ENCODE measurements at places on chromosomes 1 and 21.

DNA sequence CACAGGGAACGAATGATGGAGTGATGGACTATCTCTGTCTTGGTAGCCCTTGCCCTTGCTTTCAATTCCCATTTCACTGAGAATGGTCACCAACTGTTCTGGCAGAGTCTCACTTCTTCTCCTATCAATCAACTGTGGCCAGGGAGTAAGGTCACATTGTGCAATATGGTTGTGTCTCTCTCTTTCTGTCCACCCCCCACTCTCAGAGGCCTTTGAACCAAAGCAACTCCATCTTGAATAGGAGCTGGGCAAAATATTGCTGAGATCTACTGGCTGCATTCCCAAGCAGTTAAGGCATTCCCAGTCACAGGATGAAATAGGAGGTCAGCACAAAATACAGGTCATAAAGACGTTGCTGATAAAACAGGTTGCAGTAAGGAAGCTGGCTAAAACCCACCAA, 36.7 kb downstream of the NTMT2 start:
- no peak for DNase-seq

DNA sequence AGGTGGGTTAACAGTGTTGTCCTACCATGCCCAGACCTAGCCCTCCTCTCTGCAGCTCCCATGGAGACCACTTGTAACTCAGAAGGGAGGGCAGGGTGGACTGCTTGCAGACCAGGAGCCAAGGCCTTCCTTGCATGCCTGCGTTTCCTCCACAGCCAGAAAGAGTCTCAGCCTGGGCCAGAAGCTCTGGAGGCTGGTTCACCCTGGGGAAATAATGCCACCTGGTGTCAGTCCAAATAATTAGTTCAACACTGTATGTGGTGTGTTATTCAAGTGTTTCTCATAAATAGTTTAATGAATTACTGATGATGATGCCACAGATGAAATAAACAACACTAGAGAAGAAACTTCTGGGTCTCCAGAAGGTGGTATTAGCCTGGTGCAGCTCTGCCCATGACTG, 16.9 kb upstream of the VANGL1 start:
- DNase-seq: no peak

DNA sequence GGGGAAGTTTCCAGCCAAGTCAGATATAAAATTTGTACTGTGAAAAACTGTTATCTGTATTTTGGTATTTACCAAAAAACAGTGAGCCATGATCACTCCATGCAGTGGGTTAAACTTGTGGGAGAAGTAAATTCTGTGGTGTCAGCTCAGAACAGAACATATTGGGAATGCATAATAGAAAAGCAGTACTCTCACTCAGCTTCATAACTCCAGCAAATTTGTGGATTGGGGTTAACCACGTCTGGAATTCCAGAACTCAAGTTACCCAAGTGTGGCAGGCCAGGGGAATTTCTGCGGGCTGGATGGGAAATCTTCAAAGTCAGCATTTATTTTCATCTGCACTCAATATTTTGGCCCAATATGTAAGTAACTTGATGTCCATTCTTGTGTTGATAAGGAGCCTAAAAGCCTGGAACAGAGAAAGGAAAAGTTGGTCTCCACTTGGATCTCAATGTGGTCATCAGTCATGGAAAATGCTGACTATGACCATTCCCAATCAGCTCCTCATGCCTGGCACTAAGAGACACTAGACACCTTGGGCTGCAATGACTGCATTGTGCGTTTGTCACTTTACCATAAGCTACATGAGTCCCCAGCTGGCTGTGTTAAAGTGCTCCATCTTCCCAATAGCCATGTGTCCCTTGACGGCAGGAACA, 39.1 kb upstream of the ENAH start:
- no peak for DNase-seq

GRCh38 chr21:21268061-21268471, 269.9 kb downstream of the NCAM2 start:
- no peak for DNase-seq

DNA sequence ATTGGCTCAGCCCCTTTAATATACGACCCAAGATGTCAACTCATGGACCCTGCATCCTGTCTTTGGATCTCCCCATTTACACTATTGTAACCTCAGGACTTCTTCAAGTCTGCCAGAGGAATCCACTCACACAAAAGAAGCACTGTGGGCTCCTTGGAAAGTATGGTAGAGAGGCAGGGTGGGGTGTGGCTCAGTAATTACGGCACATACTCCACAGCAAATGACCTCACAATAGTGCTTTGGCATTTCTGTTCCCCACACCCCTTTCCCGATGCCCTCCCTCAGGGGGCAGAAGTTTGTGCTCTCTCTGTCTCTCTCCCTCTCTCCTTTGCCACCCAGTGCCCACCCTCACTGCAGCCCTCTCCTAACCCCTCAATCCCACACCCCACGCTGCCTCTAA, 27.8 kb upstream of the IFNAR2 start:
- no peak for DNase-seq

DNA sequence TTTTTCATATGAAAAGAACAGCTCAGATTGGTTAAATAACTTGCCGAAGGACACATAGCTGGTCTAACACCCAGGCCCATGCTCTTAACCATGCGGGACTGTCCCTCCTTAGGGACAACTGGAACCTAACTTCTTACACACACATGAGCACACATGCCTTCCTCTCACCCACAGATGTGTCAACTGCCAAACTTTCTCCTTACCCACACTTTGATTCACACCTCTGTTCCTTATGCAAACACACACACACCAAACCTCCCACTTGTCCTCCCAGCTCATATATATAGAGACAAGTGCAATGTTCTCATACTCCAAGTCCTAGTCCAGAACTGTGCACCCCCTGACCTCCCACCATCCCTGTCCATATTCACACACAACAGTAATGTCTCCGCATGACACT, 4.3 kb downstream of the RAB25 start:
- no peak for DNase-seq

GRCh38 chr1:117618450-117619122, 12.7 kb downstream of the TENT5C start:
- no peak for DNase-seq

DNA sequence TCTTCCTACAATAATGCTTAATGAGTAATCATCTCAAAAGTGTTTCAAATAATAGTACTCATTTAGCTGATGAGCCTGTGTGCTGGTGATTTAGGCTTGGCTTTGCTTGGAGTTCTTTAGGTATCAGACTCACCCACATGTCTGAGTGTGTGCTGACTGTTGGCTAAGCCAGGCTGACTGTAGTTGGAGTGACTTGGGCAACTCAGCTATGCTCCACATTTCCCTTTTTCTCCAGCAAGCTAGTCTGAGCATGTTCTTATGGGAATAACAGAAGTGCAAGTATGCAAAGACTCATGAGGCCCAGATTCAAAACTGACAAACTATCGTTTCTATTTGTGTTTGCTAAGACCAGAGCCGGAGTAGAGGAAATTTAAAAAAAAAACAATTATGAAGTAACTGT, 99.0 kb upstream of the ADGRL4 start:
- no peak for DNase-seq

DNA sequence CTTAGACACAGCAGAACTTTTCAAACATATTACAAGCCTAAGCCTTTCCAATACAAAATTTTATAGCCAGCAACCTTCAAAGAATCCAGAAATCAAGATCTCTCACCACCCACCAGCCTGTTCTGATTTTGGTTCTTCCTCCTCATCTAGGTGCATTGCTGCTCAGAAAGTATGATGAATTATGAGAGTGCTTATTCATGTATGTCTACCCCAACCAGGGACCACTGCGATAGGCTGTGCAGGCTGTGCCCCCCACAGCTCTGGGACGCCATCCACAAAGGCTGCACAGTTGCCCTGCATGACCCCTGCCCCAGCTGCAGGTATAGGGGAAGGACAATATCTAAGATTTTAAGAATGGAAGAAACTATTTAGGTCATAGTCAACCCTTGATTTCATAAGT, 55.4 kb downstream of the WDR64 start:
- DNase-seq: no peak

GRCh38 chr21:25528515-25528914, 78.8 kb downstream of the MRPL39 start:
- no peak for DNase-seq

DNA sequence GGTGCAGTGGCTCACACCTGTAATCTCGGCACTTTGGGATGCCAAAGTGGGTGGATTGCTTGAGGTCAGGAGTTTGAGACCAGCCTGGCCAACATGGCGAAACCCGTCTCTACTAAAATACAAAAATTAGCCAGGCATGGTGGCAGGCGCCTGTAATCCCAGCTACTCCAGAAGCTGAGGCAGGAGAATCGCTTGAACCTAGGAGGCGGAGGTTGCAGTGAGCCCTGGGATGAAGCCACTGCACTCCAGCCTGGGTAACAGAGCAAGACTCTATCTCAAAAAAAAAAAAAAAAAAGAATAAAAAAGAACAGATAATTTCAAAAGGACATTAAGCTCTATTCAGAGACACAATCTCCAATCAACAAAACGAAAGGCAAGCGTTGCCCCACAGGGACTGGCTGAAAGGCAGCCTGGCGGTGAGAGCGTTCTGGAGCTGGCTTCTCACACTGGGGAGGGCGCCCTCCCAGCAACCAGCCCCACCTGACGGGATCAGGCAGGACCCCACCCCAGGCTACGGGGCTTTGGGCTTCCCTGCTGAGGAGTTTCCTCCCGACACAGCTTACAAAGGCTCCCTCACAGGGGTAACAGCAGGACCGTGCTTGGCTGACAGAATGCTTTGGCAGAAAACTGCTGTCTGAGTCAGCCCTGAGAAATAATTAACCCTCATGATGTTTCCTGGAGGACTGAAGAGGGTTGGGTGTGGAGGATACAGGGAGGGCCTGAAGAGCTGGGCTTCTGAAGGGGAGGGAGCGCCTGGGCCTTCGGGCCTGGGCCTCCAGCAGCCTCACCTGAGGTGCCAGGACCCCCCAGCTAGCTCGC, 31.1 kb upstream of the SRP9 start:
- no peak for DNase-seq

DNA sequence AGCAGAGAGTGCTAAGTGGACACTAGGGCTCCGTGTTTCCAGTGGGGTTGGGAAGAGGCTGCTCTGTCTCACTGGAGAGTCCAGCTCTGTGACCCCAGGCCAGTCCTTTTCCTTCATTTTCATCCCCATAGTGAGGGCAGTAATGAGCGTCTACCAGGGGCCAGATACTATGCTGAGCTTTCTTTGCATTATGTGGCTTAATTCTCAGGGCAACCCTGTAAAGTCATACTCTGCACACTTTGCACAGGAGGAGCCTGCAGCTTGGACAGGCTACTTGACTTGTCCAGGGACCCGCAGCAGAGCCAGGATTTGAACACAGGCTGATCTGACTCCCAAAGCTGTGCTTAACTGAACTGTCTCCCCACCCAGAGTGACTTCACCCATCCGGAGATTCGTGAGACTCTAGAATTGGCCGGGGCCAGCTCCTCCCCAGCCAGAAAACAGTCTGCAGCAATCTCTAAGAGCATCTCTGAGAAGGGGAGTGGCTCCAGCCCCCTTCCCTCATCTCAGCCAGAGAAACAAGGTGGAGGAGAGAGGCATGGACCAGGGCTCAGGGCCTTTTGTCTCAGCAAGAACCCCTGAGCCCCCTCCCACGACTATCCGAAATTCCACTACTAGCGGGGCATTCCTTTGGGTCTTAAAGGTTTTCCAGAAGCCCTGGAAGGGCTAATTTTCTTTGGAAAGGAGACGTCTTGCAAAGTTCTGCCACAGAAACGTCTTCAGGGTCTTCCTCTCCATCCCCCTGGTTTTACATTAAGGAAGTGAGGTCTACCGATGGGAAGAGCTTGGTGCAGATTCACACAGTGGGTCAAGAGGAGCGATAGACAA, 866 bp upstream of the FNDC5 start:
- no peak for DNase-seq

DNA sequence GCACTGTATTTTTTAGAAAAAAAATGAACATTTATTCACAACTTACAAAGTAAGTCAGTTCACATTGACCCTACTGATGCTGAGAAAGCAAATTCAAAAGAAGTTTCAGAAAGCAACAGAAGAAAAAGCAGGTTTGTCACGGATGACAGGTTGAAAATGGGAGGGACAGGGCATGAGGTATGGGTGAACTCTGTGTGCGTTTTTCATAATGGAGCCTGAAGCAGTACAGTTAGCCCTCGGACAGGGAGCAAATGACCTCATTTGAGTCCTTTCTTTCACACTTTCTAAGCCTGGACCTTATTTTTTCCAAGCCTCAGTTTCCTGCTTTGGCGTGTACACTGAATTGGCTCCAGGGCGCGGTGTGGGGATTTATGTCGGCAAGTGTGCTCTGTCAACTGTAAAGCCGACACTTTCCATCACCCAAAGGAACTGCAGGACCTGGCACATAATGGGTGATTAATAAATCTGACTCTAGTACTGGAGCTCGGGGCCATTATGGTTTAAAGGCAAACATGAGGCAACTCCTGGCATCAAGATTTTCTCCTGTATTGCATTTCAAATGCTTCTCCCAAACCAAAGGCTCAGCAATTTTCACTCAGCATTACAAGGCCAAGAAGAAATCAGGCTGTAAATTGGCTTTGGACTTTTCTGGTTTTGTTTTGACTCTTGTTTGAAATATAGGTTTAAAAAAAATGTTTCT, 345.5 kb upstream of the DUSP10 start:
- DNase-seq: no peak

DNA sequence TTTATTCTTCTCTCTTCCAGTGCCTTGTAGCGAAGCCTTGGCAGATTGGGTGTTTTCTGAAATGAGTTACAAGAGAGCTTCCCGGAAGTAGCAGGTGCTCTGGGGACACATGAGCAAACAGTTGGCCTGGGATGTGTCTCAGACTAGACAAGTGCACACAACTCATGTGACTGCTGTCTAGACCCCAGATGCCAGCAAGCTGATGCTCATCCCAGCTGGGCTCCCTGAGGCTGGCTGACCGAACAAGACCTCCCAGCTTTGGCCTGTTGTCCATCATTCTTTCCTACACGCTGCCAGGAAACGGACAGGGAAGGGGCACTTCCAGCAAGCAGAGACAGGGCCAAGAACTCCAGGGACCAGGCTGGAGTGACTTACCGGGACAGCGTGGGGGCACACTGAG, 18.7 kb upstream of the CSF1 start:
- no peak for DNase-seq

GRCh38 chr1:54487571-54488050, 60.4 kb upstream of the ACOT11 start:
- no peak for DNase-seq

- no peak for DNase-seq
Observed at GRCh38 chr1:44135886-44136285, 5.5 kb downstream of the KLF18 start.

- DNase-seq: no peak
Observed at GRCh38 chr21:29418813-29419212, 120.1 kb downstream of the BACH1 start.

- no peak for DNase-seq
Observed at GRCh38 chr1:162087111-162087510, 17.6 kb downstream of the NOS1AP start.

DNA sequence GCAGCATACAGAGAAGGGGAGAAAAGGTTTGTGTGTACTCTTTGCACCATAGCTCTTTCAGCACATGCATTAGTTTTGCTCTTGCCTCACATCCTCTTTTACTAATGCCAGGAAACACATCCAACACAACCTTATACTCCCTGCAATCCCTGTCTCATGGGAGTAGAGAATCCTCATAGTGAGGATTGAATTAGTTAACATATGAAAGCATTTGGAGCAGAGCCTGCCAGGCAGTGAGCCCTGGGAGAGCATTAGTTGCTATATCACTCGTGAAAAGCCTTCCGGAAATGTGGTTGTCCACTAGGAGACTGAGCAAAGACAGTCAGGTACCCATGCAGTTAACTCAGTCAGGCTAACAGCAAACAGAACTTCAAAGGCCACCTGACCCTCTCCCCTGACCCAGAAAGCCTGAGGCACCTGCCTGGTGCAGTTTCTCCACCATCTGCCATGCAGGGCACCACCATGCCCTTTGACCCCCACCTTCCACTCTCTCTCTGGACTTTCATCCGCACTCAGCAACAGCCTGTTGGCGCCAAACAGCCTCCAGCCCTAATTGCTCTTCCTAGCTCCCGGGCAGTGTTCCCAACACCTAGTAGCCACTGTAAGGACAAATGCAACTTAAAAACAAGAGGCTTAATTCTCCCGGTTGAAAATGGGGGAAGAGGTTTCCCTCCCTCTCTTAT, 14.9 kb upstream of the AGT start:
- no peak for DNase-seq
